Stimulated activated CD4-positive, alpha-beta T cell treated with anti-CD3 and anti-CD28 coated beads, TNF-alpha, amount 100 ng/mL, for 48 hours (primary cell): ENCODE measurements at places on chromosomes 4 and X.

GRCh38 chr4:99202094-99202493 lies 17.0 kb downstream of the ADH6 start:
- no peak for DNase-seq

DNA sequence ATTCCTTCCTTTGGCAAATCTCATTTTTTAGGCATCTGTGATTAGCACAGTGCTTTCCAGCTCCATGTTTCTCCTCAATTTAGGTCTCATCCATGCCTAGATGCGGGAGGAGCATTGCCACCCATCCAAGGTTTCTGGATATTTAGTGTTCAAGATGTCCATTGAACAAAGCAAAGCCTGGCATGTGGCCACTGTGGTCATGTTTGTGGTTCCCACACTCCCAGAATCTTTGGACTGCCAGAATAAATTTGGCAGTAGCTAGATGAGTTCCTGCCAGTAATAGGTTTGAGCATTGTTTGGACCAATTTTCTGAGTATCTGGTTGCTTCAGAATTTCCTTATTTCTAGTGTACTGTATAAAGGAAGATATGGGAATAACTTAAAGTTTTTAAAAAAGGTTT lies 1124.1 kb downstream of the ADGRL3 start:
- DNase-seq, result no peak

DNA sequence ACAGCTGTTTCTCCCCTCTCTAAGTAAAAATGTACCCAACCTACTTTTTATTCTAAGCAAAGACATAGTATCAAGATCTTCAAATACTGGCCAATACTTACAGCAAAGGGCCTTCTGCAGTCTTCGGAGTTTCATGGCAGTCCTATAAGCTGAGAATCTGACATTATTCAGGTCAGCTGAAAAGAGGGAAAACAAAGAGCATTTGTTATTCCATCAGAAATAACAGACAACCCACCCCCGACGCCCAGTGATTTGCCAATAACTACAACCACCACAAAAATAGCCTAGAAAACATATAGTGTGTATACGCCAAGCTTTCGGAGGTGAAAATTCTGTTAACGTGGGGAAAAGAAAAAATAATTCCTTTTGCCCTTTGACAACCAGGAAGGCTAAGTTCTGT lies 151.1 kb upstream of the FTHL17 start:
- no peak for DNase-seq

GRCh38 chr4:896216-896615 lies 35.9 kb downstream of the GAK start:
- no peak for DNase-seq

GRCh38 chr4:8400632-8401325 lies 39.7 kb downstream of the ACOX3 start:
- no peak for DNase-seq

- no peak for DNase-seq
Measured at GRCh38 chrX:74291577-74291963, 12.4 kb upstream of the ZCCHC13 start.

GRCh38 chrX:1165535-1166196 lies 46.8 kb downstream of the CRLF2 start:
- DNase-seq, result no peak
